ENCODE measurements at places on chromosomes 6 and 20. TPM values are rescaled to one million over a fixed set of nuclear protein-coding genes. Genes with fewer than 3 reads are reported as not detected.

HCRTR2 gene
- total RNA-seq: not detected

GRCh38 chr20:36467076-36467999 is 74.0 kb upstream of the MYL9 start:
- peak; percentile 85 for DNase-seq

DNA sequence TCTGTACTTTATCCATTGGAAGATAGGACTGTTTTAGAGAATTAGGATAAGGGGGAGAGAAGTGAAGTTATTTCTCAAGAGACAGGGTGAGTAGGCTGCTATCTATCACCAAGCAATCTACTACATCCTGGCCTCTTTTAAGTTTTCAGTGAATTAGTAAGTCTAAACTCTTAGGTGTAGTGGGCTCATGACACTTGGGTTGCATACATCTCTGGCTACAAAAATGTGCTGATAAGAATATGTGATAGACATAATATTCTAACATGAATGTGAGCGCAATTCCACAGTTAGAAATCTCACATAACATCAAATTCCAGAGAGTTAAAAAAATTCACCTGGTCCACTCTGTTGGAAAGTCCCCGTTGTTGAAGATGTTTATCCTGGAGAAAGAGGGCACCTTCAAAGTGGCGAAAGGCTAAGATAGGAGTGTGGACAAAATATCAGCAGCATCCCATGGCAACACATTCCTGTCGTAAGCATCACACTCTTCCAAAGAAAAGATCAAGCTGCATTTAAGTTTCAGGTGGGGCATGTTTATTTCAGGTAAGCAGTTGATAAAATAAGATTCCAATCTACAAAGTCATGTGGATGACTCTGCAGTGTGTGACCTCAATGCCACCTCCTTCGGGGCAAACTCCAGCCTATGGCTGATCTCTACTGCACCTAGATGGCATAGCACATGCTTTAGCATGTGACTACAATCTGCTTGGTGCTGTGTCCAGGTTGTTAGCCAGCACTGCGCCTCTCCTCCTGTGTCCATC is 111.7 kb upstream of the NEDD9 start:
- DNase-seq: no peak

GRCh38 chr6:49826743-49827406 is 39.5 kb downstream of the CRISP1 start:
- DNase-seq: no peak

DNA sequence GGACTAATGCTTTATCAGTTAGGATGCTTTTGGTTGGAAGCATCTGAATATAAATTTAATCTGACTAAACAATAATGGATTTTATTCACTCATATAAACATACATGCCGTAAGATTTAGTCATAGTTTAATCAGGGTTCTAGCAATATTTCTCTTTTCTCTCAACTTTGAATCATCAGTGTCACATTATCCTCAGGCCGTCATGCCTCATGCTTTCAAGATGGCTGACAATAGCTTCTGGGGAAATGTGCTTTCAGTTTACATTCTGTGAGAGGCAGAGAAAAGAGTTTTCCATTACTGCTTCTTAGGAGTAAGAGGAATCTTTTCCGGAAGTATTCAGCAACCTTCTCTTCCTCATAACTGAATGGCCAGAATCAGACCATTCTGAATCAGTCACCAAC is 162.2 kb downstream of the GJA1 start:
- DNase-seq: no peak

- DNase-seq: no peak
Observed at GRCh38 chr20:62606551-62607201, 35.6 kb upstream of the SLCO4A1 start.

- DNase-seq: no peak
Observed at GRCh38 chr6:5335020-5335419, 73.7 kb downstream of the FARS2 start.

- DNase-seq: no peak
Observed at GRCh38 chr20:62802026-62802712, 2.5 kb upstream of the OGFR start.
